ENCODE measurements at places on chromosomes 3 and 15.
A peak's percentile ranks its signal among the peaks of the same experiment; 100 is the strongest.

DNA sequence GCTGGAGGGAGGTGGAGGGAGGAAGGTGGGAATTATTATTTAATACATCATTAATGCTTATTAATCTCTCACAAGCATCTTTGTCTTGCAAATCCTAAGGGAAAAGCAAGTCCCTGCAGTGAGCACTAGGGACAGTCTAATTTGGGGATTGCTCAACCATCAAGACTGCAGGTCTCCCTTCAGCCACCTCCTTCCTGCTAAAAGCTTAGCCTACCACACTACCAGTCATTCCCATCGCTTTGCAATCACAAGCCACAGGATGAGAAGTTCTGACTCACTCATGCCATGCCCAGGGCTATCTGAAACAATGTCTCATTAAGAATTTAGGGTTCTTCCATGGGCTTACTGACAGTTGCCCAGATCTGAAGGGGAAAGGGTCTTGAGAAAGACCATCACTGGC lies 51.0 kb upstream of the EIF1B start:
- DNase-seq = peak; percentile 5

DNA sequence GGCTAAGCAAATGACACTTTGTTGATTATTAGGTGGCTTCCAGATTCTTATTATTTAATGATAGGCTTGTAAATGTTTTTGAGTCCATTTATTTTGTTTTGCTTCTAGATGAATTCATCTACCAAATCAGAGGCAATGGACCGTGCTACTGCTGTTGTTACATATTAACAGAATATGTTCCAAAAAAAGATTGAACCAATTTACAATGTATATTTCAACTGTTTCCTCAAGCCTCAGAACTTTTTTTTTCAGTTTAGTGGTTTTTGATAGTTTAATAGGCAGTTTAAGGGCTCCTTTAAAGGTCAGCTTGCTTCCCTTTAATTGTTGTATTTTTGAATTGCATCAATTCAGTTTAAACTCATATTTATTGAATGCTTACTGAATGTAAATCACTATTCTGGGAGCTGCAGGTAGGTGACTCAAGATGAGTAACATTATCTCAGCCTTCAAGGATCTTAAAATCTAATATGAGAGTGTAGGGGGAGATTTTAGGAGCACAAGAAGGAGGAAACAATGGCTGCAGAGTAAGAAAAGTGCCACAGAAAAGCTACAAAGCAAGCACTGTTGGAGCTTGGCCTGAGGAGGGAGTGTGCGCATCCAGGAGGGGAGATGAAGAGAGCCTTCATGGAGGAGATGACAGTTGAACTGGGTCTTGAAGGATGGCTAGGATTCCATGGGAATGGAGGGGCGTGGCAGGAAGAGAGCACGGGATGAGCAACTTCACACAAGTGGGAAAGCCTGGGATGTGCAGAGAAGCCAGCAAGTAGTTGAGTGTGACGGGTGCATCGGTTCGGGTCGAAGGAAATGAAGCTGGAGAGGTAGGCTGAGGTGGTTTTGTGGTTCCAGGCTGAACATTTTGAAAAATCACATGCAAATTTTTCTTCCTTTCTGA lies 14.7 kb downstream of the MAP2K1 start:
- no peak for DNase-seq

DNA sequence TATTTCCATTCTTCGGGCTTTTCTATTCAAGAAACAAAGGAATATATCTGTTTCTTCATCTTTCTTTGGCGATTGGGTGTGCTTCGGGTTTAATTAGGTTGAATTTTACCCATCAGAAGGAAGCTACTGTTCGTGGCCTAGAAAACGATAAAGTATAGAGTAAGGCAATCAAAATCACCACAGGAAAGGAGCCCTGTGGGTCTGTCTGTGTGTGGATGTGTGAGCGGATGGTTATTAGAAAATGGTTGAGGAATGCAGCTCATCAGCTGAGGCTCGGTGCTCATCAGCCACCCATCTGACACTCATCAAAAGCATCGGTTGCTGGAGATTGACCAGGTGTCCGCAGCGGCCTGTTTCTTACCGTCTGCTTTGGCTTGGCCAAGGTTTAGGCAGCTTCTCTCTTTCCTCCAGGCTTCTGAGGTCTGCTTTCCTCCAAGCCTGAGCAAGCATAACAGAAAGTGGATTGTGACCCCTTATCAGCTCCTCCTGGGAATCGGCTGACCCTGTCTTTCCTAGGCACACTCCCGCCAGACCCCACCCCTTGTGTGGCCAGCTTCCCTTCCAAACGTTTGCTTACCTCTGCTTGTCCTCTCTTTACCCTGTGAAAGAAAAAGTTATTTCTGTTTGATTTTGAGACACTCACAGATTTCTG lies 17.6 kb upstream of the ISLR start:
- DNase-seq = no peak

- no peak for DNase-seq
These were observed 262.1 kb downstream of the XXYLT1 start for GRCh38 chr3:195008816-195009215.

DNA sequence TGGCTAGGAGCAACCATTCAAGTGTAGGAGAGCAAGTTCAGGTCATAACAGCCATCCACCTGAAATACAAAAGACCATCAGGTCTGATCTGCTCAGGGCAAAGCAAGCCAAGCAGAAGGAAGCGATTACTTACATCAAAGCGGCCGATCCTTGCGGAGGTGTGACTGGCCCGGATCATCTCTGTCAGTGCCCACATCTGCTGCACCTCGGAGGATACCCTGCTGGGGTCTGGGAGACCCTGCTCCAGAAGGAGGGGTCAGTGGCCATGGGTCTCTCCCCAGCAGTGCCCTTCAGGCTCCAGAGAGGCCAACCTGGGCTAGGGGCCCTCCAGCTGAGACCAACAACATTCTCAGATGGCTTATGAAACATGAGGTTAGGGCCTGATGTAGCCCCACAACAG lies 2.5 kb upstream of the AMT start:
- DNase-seq = no peak

DNA sequence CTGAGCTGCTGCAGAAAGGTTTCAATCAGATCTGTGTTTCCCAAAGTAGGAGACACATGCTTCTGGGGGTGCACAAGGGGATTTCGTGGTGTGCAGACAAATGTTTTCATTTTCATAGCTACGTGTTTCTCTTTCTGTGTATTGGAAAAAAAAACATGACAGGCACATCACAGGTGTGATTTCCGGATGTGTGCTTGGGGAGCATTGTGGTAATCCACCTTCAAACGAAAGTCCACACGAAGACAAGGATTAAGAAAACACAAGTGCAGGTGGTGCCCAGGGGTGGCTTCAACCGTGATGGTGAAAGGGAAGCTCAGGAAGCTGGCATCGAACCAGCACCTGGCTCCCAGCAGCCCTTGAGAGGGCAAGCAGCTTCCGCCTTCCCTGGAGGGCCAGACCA lies 164.6 kb upstream of the LINGO1 start:
- no peak for DNase-seq

- DNase-seq = no peak
These were observed 462.1 kb upstream of the AGTR1 start for GRCh38 chr3:148235566-148235965.
